Right forelimb (tissue), 1 donor: ENCODE measurements at places on chromosomes 16 and 17.

GRCh38 chr17:9021158-9021991 lies at the start of gene NTN1:
TSS of gene NTN1 (plus strand) at chr17:9021510. CDS start at chr17:9022374, 864 bp downstream.
- peak; percentile 84 for DNase-seq

GRCh38 chr17:77534137-77534536 lies 393.4 kb downstream of the SEC14L1 start:
- DNase-seq = peak; percentile 9

- no peak for DNase-seq
These were observed 862 bp downstream of the DCAKD start for GRCh38 chr17:45050481-45051059.

GRCh38 chr16:53773881-53774280 lies 69.9 kb downstream of the FTO start:
- no peak for DNase-seq

DNA sequence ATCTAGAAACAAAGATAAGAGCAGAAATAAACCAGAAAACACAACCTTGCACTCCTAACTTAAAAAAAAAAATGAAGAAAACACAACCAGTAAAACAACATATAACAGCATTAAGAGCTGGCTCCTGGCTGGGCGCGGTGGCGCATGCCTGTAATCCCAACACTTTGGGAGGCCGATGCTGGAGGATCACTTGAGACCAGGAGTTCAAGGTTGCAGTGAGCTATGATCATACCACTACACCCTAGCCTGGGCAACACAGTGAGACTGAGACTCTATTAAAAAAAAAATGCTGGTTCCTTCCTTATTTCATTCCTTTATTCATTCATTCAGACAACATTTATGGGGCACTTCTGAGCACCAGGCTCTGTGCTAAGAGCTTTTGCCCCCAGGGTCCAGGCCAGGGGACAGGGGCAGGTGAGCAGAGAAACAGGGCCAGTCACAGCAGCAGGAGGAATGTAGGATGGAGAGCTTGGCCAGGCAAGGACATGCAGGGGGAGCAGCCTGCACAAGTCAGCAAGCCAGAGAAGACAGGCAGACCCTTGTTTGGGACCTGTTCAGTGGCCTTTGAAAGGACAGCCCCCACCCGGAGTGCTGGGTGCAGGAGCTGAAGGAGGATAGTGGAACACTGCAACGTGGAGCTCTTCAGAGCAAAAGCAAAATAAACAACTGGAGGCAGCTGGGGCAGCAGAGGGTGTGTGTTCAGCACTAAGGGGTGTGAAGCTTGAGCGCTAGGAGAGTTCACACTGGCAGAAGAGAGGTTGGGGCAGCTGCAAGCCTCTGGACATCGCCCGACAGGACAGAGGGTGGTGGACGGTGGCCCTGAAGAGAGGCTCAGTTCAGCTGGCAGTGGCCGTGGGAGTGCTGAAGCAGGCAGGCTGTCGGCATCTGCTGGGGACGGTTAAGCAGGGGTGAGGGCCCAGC lies 2.6 kb downstream of the STH start:
- DNase-seq = no peak

DNA sequence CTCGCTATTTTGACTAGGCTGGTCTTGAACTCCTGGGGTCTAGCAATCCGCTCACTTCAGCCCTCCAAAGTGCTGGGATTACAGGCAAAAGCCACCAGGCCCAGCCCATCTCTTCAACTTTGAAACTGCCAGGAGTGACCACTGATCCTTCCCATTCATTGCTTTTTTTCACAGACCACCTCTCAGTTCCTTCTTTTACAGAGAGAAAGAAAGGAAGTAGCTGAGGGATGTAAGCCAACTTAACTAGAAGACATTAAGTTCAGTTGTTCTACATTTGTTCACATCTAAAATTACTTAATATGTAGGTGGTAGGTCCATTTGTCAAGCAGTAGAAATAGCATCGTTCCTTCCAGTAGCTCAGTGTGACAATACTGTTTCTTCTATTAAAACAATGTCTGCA lies 219.8 kb downstream of the STX8 start:
- no peak for DNase-seq

DNA sequence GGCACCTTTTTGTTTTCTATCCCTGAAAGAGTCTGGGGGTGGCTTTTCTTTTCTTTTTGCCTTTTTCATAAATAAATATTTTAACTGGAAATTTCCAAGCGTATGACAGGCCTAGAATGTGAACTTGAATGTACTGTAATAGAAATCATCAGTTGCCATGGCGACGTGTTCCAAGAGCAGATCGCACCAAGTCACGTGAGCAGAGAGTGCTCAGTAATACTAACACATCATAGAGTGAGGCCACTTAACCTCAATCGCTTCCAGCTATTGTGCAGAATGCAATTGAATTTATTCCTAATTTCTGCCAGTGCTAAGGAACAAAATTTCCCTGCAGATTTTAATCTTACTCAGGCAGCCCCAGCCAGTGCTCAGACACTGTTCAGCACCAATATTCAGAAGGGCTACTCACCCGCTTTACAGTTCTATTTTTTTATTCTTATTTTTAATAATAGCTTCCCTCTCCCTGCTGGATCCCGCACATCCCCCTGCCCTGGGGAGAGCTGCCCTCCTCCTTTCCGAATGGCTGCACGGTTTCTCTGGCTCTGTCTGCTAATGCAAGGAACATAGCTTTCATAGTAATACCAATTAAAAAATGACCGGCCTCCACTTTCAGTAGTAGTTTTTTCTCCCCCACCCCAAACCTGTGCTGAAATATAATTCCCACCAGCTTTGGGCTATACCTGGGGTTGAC lies 26.2 kb upstream of the PMFBP1 start:
- no peak for DNase-seq

GRCh38 chr16:10266809-10267208 lies 84.6 kb upstream of the GRIN2A start:
- DNase-seq = no peak

GRCh38 chr17:75619506-75620431 lies 13.5 kb upstream of the SMIM5 start:
- no peak for DNase-seq

DNA sequence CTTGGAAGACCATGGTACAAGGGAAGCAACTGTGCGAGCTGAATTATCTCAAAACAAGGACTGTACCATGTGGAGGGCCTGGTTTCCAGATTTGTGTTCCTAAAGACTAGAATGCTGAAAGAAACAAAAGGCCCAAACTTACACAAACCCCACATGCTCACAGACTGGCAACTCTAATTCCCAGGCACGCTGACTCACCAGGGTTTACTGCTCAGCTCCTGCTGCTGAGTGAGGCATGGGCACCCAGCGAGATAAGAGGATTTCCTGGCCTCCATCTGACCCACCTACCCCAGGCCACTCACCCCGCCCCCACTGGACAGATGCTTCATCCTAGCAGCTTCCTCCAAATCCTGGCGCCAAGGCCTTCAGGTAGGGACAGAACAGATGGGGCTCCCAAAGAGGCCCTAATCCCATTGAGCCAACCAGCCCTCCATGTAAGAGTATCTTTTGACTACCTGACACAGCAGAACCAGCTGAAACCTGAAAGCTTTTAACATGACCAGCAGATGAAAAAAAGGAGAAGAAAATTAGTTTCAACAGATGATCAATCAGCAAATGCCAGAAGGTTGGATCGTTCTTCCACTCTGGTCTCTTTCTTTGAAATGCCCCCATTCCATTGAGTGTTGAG lies 33.9 kb downstream of the DCUN1D3 start:
- DNase-seq = no peak

DNA sequence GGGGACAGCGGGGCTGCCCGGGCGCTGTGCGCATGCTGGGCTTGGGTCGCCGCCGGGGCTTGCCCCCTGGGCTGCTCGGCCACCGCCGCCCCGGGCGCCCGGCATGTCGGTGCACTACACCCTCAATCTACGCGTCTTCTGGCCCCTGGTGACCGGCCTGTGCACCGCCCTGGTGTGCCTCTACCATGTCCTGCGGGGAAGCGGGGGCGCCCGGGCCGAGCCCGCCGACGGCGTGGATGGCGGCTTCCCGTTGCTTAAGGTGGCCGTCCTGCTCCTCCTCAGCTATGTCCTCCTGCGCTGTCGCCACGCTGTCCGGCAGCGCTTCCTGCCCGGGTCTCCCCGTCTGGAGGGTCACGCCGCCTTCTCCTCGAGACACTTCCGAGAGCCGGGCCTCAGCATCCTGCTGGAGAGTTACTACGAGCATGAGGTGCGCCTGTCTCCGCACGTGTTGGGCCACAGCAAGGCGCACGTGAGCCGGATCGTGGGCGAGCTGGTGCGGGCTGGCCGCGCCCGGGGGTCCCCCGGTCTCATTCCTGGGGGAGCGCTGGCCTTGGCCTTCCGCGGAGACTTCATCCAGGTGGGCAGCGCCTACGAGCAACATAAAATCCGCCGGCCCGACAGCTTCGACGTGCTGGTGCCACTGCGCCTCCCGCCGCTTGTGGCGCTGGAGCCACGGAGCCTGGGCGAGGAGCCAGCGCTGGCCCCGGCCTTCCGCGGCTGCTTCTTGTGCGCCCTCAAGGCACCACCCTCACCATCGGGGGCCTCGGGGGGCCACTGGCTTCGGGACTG lies 789 bp downstream of the ITPRIPL2 start:
- DNase-seq = peak; percentile 81

DNA sequence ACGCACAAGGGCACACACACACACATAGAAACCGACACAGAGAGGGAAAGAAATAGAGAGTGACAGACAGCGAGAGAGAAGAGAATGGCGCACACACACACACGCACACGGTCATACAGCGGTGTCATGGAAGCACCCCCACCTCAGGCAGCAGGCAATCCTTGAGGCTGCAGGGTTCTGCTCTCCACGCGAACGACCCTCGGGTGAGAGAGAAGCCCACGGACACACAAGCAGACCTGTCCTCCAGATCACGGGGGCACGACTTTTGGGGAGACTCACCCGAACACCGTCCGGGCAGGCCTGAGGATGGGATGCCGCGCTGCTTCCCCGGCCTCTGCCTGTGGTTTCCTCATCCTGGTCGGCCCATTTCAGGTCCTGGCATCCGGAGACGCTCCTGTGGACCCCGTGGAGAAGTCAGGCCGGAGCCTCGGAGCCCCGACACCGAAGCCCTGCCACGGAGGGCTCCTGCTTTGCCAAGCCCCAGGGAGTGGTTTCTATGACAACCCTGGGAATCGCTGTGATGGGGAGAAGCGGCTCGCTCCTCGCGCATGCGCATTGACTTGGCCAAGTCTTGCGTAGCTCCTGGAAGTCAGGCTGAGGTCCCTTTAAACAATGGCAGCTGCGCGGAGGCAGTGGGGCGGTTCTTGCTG lies 118.2 kb upstream of the KCNJ18 start:
- DNase-seq = peak; percentile 82

- DNase-seq = peak; percentile 80
These were observed 1.4 kb downstream of the NOTUM start for GRCh38 chr17:81959362-81960129.

- no peak for DNase-seq
These were observed 24.5 kb downstream of the NPLOC4 start for GRCh38 chr17:81612172-81612970.

- no peak for DNase-seq
These were observed 41.1 kb upstream of the IL34 start for GRCh38 chr16:70605283-70605657.

GRCh38 chr17:8955021-8955959 lies 10.2 kb downstream of the PIK3R5 start:
- DNase-seq = no peak

DNA sequence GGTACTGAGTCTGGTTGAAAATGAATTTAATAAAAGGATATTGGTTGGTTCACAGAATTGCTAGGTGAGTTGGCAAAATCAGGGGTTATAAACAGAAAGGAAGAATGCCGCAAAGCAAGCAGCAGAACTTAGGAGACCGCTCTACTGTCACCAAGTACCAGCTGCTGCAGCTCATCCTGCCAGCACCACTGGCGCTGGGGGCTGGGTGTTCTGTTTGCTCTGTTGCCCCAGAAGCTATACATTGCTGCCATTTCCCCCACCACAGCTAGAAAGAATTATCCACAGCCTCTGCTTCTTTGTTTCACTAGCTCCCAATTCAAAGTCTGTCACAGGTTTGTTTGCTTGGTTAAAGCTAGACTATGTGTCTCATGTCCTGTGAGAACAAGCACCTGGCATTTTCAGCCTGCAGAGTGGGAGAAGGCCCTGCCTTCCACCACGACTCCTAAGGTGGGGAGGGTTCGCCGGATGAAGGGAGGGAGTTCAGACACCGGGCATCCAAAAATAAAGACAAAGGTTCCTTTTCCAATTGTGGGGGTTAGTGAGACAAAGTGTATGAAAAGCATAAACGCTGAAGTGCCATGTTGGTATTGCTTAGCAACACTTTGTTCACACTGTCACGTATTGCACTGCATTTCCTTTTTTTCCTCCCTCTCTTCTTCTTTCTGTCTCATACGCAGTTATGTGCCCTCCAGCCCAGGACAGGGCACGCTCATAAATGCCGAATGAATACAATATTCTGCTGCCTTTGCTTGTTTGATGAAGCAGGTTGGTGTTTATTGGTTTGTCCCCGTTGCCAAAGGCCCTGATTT lies 9.6 kb upstream of the CPD start:
- DNase-seq = no peak

DNA sequence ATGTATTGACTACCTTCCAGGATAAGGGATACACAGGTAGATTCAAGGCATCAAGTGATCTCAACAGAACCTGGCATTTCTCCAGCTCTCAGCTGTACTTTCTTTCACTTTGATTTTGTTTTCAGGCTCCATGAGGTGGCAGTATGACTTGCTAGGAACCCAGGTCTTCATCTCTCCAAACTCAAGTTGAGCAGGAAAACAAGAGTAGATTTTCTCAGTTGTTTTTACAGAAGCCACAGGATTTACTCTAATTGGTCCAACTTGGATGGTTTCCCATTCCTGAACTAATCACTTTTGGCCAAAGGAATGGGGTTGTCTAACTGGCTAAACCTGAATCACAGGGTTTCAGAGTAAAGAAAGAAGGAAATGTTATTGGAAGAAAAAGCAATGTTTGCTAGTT lies 146.6 kb downstream of the TRIM37 start:
- DNase-seq = no peak

DNA sequence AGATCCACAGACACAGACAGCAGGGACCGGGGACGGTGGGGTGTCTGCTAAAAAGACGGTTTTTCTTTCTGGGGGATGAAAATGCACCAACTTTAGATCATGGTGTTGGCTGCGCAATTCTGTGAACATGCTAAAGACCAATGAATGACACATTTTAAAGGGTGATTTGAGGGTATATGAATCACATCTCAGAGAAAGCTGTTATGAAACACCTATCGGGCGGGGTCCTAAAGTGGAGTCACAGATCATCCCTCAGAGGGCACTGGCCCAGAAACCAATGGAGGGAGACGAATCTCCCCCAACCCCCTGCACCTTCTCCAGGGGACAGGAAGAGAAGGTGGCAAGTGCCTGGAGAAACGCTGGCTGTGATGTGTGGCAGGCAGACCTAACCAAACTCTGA lies 26.0 kb downstream of the KLHDC4 start:
- DNase-seq = no peak

- DNase-seq = peak; percentile 77
These were observed 1.9 kb downstream of the PHF12 start for GRCh38 chr17:28949185-28950016.
